ENCODE measurements at places on chromosomes 2 and 18.

DNA sequence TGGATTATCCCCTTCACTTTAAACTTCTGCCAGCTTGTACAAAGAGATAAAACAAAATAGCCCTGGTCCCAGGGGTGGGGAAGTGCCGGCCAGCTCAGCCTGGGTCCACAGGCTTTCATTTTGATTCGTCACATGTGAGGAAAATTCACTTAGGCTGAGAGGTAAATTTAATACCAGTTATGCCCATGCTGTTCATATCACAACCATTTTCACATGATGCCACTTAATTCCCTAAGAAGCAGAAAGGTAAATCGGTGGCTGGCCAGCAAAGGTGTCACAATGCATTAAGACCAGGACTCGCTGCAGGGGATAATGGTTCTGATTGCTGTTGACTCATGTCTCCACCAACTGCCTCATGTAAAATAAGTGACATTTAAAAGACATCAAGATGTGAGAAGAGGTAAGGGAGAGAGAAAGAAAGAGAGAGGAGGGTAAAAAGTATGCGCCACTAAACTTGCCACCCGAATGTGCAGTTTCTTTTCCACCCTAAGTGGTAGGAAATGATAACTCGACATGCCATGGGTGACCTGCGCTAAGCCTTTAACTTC, 261.0 kb upstream of the SIX3 start:
- no peak for DNase-seq

DNA sequence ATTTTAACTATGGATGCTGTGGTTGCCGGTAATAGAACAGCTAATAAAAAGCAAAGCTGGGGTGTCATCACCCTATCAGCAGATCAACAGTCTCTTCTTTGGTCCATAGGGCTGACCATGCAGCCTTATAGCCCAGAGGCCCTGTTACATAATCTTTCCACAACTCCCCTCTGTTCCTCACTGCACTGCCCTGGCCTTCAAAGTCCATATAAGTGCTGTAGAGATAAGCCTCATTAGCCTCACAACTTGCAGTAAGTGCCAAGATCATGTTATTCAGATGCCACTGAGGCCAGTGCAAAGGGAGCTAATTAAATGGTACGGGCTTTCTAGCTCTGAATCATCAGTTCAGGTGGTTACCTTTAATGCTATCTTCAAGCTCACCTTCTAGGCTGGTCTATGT, 89.7 kb upstream of the CXCR4 start:
- no peak for DNase-seq

GRCh38 chr2:40004336-40004735, 225.3 kb upstream of the THUMPD2 start:
- no peak for DNase-seq

DNA sequence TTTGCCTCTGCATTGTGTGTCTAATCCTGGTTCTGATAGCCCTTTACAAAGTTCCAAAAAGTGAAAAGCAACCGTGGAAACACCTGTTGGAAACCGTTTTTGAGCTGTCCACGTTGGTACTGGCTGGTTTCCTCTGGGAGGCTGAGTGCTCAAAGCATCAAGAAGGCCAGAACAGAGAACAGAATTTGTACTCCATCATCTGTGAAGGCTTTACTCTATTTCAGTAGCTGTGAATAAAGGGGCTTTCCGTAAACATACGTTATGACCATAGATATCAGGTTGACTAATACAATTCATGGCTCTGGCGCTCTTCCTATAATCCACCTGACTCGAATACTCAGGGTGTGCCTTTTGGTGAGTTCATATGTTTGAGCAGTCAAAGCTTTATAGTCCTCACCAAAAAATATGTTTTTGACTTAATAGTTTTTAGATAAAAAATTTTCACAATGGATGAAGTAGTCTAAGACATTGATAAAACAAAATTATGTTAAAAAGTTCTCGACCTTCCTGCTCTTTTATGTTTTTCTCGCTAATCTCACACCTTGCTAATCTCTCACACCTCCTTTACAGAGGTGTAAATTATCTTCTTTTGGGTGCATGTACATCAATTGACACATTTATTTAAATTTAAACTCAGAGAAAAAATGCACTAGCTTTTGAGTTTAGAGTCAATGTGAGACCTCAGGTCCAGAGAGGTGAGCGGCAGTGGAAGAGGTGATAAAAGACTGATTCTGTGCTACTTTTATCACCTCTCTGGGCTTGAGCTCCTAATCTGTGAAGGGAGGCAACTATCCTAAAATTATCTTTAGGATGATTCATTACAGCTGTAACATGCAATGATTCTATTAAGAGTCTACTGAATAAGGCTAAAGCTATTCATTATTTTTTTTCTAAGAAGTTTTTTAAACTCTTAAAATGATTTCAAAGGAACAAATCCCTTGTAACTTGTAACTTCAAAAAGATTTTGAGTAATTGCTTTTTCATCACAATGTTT, 65.3 kb downstream of the CXCR4 start:
- DNase-seq: no peak

DNA sequence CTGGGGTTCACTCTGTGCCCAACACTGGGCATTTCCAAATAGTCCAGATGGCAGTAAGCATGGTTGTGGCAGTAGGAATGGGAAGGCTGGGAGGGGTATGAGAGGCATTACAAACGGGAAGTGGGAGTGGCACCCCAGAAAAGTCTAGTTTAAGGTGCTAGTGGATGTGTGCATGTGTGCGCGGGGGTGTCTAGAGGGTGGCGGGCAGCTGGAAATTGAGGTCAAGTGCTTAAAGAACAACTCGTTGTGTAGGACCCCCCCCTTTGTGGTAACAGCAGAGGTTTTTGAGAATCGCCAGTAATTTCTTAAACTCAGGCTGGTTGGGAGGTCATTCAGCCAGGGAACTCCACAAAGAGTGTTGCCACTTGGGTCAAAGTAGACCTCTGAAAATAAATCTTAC, 69.9 kb downstream of the RHBDD1 start:
- no peak for DNase-seq

DNA sequence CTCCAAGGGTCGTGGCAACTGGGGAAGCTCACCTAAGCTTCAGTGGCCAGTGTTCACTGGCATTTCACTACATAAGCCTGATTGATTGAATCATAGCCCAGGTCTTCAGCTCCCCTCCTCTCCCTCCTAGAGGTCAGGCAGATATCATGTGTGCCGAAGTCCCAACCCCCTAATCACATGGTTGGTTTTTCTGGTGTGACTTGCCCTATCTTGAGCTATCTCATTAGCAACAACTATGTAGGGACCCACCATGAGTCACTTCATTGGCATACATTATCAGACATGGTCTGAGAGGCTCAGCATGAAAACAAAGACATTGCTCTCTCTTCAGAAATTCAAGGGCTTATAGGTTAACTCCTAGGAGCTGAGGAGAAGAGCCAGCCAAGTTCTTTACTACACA, 76.8 kb downstream of the LYPD1 start:
- no peak for DNase-seq

GRCh38 chr2:177192788-177193187, 19.8 kb upstream of the HNRNPA3 start:
- DNase-seq: no peak

All from dermis blood vessel endothelial cell (primary cell).